ENCODE measurements at places on chromosomes 7 and 10.

- no peak for DNase-seq
Measured at GRCh38 chr7:153447011-153447410, 605.2 kb upstream of the DPP6 start.

DNA sequence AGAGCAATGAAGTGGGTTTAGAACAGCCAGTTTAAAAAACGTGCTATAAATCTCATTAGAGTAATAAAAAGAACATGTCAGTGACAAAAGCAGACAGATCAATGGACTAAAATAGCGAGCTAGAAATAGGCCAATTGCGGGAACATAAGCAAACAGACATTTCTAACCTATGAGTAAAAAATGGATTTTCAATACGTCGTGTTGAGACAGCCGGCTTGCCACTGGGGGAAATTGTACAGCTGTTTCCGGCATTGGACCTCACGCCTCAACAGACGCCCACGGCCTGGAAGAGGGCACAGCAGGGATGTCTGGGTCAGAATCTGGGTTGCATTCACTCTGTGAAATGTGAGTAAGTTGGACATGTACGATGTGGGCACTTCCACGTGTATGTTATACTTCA lies 92.9 kb downstream of the SVOPL start:
- DNase-seq = no peak

GRCh38 chr10:48598243-48598935 lies 6.5 kb downstream of the ARHGAP22 start:
- DNase-seq = no peak

DNA sequence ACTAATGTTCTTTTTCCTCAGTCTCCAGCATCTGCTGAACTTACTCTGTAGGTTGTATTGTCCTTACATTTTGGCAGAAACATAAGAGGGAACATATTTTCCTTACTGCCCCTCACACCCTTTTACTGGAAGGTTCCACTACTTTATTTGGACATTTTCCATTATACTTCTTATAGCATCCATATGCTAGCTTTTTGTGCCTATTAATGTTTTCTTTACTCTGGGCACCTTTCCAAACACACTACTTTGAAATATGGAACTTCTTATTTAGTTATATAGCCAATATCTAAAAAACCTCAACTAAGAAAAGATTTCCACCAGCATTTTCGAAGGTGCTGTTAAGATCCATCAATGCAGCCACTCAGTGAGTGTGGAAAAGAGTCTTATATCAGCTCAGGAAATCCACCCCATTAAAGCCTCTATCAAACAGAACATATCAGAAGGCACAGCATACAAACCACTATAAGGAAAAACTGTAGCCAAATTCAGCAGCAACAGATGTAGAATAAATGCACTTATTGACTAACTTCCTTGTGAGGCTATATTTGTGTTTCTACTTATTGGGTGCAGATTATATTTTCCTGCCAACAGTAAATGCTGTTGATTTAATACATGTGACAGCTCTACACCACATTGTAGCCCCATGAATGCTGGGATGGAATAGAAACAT lies 272.5 kb upstream of the SEMA3E start:
- DNase-seq = no peak

DNA sequence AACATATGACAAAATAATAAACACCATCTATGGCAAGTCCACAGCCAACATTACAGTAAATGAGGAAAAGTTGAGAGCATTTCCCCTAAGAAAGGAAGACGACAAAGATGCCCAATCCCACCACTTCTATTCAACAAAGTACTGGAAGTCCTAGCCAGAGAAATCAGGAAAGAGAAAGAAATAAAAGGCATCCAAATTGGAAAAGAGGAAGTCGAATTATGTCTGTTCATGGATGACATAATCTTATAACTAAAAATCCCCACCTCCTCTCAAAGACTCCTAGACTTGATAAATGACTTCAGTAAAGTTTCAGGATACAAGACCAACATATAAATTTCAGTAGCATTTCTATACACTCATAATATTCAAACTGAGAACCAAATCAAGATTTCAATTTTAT lies 288.5 kb upstream of the POT1 start:
- no peak for DNase-seq

DNA sequence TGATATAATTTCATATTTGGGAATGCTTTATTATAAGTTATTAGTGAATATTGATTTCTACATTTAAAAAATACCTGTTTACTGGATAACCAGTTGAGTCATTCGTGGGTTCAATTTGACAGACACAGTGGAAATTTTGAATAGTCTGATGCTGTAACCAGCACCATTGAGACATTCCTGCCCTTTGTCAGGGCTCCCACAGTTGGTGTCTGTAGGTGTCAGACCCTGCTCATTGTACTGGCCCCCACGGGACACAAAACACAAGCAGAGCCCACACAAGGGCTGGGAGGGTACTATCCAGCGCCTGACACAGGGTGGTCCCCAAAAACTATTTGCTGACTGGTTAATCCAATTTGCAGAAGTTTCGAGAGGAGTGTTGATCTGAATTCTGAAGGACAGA lies 35.9 kb downstream of the EEPD1 start:
- DNase-seq = no peak

DNA sequence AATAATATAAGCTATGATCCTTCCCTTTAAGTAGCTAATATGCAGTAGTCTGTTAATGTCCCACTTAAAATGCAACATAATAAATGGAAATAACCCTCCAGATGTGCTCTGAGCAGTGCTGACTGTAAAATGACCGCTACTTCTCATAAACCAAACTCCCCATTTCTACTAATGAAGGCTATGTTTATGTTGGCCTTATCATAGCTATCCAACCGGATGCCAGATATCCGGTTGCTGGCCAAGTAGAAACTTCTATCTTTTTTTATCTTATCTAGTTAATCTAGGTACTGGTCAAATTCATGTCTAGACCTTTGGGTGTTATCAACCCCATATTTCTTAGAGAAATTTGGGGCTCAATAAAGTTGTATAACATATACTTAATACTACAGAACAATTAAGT lies 56.6 kb downstream of the CHRM2 start:
- DNase-seq = no peak

DNA sequence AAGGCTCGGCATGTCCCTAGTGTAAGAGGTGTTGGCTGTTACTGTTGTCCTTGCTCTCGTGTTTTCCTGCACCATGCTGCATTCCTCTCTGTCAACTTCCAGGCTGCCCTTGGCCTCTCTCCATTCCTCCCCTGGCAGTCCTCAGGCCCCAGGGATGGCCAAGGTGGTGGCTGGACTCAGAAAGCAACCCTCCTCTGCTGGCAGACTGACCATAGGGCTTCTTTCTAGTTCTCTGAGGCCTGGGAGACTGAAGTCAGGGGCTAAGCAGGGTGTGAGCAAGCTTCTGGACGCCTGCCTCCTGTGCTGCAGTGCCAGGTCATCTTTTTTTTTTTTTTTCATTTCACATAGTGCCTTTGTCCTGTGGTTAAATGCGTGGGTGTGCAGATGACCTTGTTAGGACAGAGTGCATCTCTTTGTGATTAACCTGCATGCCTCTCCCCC lies 72.0 kb downstream of the GOLGA7B start:
- DNase-seq = no peak

DNA sequence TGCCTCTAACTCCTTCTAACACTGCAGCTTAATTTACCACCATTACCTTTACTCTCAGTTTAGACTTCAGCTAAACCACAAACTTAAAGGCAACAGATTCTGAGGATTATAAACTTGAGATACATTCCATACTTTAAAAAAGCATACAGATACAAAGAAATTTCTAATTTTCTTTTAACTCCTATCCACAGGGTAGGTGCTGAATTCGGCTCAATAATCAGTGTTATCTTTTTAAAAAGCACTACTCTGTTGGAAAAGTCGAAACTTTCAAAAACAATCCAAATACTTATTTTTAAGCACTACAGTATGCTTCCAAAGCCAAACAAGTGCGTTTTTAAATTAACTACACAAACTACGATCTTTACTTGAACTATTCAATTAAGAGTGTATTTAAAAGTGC lies 1.0 kb downstream of the SMNDC1 start:
- no peak for DNase-seq

GRCh38 chr10:35934642-35934995 lies 292.5 kb upstream of the FZD8 start:
- no peak for DNase-seq

GRCh38 chr7:272108-272615 lies 17.8 kb upstream of the FOXL3 start:
- no peak for DNase-seq

- DNase-seq = no peak
Measured at GRCh38 chr7:41224063-41224763, 478.7 kb downstream of the INHBA start.

DNA sequence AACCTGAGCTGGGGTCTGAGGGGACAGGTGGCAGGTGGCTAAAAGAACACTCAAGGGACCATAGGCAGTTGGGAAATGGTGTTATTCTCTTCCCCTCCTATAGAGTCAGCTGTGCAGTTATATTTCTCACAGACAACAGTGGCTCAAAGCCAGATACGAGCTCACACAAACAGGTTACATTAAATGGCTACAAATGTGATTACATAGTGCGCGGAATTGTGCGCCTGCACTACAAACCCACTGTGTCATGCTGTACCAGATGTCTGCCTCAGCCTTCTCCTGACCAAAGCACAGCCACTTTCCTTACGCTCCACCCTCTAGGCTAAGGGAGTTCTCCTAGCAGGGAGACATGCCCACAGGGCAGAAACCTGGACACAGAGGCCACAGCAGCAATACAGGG lies 387.2 kb downstream of the CNTNAP2 start:
- DNase-seq = no peak

- no peak for DNase-seq
Measured at GRCh38 chr7:154442939-154443338, 390.7 kb downstream of the DPP6 start.

DNA sequence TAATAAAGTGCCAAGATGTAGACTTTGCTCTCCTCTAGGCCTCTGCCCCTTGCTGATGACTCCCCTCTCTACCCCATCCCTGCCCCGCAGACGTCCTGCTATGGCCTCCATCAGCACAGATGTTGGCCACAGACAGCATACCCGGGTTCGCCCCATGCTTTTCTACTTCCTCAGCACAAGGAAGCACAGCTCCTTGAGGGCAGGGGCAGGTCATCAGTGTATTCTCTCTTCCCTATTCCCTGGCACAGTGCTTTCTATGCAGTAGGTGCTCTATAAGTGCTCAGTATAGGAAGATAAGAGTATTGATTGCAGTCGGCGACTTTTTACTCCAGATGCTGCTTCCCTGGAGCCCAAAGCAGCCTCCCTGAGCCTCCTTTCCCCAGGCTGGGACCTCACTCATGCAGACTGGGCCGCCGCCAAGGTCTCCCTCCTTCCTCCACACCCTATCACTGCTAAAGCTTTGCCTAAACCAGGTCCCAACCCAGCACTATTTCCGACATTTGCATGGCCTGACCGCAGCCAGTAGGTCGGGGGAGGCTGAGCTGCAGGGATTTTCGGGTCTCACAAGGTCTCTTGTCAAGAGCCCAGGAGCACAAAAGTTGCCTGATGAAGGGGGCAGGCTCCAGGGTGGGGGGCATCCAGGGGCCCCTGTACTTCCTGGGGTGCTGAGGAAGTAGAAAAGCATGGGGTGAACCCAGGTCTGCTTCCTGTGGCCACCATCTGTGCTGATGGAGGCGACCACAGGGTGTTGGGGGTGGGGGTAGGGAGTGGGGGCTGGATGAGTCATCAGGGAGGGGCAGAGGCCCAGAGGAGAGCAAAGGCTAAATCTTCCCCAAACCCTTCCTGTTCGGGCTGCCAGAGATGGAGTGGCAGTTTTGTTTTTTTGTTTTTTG lies 8.0 kb downstream of the CALHM3 start:
- peak; percentile 86 for DNase-seq

- DNase-seq = no peak
Measured at GRCh38 chr10:69469976-69470375, 18.7 kb downstream of the TSPAN15 start.

DNA sequence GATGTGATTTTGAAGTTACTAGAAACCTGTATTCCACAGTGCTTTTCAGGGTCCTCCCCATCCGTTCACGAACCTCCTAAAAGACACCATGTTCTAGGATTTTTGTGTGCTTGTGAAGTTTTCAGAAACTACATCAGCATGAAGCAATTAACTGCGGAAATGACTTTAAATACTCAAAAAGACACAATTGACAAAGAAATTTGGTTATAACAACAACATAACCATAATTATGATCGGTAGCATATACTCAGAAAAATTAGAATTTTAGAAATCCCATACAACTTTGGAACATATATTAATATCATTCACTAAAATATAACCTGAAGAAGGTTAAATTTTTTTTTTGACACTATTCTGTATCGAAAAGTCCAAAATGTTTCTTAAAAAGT lies 43.8 kb upstream of the FAM20C start:
- no peak for DNase-seq

- no peak for DNase-seq
Measured at GRCh38 chr10:105356626-105357025, 715.5 kb downstream of the SORCS3 start.

- DNase-seq = no peak
Measured at GRCh38 chr10:71868192-71868697, 17.2 kb upstream of the PSAP start.

GRCh38 chr10:87864496-87865059 lies 1.2 kb downstream of the PTEN start:
- no peak for DNase-seq

- DNase-seq = no peak
Measured at GRCh38 chr10:77649333-77650331, 12.0 kb upstream of the KCNMA1 start.

- no peak for DNase-seq
Measured at GRCh38 chr7:21071561-21072501, 285.1 kb upstream of the SP8 start.

GRCh38 chr10:12724807-12725579 lies 276.5 kb downstream of the CCDC3 start:
- DNase-seq = no peak

DNA sequence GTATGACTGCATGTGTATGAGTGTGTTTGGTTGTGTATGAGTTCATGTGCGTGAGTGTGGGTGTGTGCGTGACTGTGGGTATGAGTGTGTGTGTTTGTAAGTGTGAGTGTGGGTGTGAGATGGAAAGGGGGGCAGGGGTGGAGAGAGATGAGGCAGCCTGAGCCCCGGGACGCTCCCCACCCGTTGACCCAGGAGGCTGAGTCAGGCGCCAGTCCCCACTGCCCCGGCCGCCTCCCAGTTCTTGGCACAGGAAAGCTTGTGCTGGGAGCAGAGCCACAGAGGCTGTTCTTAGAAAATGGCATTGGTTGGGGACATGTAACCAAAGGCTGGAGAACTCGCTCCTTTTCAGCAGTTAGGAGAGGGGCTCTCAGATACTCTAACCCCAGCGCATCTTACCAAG lies 27.8 kb upstream of the NUB1 start:
- DNase-seq = no peak

- DNase-seq = no peak
Measured at GRCh38 chr10:93180482-93180931, 106.8 kb downstream of the CYP26A1 start.

GRCh38 chr7:24908166-24908565 lies 71.8 kb downstream of the OSBPL3 start:
- DNase-seq = no peak

GRCh38 chr10:91551856-91552255 lies 81.0 kb downstream of the PPP1R3C start:
- no peak for DNase-seq

- DNase-seq = no peak
Measured at GRCh38 chr10:29140151-29140550, 148.7 kb upstream of the LYZL1 start.

Measured in CD4-positive, alpha-beta T cell treated with Interleukin-6 at 100 ng/mL for 8 hours (primary cell).